ENCODE measurements at places on chromosomes 2 and 18.

GRCh38 chr18:65755616-65756015, 4.8 kb downstream of the CDH7 start:
- DNase-seq = no peak

GRCh38 chr2:54903736-54904554, 146.3 kb downstream of the RTN4 start:
- DNase-seq = peak; percentile 21

- DNase-seq = no peak
Observed at GRCh38 chr2:156999661-157000060, 257.8 kb upstream of the GALNT5 start.

GRCh38 chr18:36212301-36213171, 25.2 kb downstream of the MOCOS start:
- no peak for DNase-seq

GRCh38 chr2:236988690-236989624, 96.7 kb upstream of the COPS8 start:
- no peak for DNase-seq

DNA sequence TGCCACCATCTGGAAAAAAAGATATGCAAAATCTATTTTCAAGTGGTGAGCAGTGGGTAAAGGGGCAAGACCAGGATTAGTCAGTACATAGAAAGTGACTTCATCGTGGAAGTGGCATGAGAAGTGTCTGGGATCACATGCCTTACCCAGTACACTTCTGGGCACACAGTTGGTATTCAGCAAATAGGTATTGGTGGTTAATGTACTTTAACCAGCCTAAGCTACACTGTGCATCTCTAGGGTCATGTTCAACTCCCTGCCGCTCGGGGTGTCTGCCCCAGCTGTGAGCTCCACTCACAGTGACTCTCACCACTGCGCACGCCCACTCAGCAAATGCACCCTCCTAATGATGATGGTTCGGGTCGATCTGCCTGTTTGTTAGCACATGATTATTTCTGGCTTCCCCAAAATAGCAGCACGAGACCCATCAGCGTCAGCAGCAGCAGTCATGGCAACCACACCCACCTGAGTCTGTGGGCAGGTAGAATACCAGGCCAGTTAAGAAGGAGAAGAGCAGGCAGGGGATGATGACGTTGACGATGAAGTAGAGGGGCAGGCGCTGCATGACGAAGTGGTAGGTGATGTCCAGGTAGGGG, 11.1 kb downstream of the CHRNA1 start:
- DNase-seq = no peak

DNA sequence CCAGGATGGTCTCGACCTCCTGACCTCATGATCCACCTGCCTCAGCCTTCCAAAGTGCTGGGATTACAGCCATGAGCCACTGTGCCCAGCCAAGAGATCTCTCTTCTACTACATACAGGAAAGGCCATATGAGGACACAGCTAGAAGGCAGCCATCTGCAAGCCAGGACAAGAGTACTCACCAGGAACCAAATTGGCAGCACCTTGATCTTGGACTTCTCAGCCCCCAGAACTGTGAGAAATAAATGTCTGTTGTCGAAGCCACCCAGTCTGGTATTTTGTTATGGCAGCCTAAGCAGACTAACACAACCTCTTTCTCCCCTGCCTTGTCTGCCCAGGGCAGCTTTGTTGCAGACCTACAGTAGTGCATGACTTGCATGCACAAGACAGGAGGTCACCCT, 211.3 kb upstream of the HAAO start:
- DNase-seq = no peak

GRCh38 chr18:29436459-29436858, 1259.5 kb upstream of the CDH2 start:
- DNase-seq = no peak

DNA sequence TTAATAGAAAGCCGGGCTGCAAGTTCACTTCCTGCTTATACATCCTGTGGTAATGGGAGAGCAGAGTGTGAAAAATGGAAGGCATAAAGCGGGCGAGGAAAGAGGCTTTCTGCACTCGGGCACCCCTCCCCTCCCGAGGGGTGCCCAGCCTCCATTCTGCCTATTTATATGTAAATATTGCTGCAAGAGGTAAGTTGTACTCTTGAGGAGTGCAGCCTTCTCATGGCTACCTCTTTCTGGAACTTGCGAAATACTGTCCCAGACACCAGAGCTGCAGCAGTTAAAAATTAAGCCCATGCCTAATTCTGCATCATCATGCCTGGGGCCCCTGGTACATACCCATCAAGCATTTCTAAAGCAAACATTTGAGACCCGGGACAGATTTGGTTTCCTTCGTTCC, 156.0 kb downstream of the GBX2 start:
- no peak for DNase-seq

DNA sequence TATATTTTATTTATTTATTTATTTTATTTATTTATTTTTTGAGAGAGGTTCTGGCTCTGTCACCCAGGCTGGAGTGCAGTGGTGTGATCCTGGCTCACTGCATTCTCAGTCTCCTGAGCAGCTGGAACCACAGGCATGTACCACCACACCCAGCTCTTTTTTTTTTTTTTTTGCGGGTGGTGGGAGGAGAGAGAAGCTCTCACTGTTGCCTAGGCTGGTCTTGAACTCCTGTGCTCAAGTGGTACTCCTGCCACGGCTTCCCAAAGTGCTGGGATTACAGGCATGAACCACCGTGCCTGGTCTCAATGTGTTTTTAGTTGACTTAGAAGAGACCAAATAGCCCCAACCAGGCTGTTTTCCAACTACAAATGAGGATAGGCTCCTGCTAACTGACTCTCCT, 80.7 kb downstream of the PDCL3 start:
- DNase-seq = no peak

DNA sequence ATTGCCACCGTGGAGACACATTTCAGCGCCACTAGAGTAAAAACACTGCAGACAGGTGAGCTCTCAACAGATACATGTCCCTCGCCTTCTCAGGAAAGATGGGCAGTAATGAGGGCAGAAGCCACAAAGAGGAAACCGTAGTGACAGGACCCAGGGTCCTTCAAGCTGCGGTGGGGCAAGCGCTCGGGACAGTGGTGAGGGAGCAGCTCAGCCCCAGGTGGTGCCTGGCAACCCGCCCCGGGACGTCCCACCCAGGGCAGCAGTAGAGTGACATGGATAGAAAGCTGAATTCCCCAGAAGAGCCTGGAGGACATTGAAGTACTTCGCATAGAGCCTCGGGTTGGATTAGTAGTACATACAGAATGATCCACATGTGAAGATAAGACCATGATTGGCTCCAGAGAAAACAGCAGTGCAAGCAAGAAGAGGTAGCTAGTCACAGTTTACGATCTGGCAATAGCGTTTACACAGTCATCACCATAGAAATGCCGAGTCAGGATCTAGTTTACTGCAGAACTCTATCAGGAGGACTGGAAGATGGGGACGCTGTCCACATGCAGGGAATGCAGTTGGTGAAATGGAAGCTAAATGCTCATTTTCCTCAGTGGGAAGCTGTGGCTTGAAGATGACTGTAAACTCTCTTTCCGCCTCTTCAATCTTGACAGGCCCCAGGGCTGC, 37.4 kb upstream of the ALPP start:
- DNase-seq = no peak

- DNase-seq = no peak
Observed at GRCh38 chr2:121583555-121583954, 52.9 kb downstream of the RNU4ATAC start.

DNA sequence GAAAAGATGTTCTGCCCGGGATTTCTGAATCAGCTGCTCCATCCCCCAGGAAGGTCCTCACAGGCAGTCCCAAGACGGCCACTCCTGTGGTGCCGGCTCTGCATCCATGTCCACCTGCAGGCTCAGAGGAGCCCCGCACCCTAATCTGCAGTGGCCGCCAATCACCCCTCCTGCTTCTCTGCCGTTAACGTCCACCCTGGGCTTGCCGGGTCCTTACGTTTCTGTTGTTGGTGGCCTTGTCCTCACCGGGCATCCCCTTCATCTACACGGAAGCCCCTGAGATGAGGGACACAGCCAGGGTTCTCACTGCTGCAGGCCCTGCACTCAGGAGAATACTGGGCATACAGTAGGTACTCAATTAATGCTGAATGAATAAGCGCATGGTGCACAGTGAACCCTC, 131.5 kb upstream of the SNTG2 start:
- DNase-seq = no peak

DNA sequence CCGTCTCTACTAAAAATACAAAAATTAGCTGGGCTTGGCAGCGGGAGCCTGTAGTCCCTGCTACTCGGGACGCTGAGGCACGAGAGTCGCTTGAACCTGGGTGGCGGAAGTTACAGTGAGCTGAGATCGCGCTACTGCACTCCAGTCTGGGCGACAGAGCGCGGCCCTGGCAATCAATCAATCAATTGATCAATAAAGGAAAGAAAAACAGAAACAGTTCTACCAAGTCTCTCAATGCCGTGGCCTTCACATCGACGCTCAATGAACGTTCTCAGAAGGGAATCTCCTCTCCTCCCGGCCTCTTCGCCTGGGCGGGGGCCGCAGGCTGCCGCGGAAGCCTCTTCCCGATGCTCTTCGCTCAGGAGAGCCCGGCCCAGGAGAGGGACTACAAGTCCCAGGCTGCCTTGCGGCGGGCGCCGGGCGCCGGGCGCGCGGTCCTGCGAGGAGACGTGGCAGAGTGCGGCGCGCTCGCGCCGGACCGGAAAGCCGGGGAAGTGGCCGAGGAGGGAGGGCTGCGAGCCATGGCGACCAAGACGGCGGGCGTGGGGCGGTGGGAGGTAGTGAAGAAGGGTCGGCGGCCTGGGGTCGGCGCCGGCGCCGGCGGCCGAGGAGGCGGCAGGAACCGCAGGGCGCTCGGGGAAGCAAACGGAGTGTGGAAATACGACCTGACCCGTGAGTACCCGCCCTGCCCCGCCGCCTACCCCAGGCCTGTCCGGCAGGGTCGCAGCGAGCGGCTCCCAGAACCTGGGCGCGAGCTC, at the start of gene TMEM214:
Gene TMEM214, plus strand, starts transcription at position 471 of the 758 bp plus-strand sequence. Its CDS starts 51 bp downstream, at position 522.
- peak; percentile 58 for DNase-seq

GRCh38 chr2:191571163-191571769, 106.7 kb upstream of the NABP1 start:
- no peak for DNase-seq

GRCh38 chr2:42368817-42369531, 8.0 kb upstream of the COX7A2L start:
- DNase-seq = no peak

GRCh38 chr2:37211212-37211611, 14.9 kb downstream of the CEBPZOS start:
- no peak for DNase-seq

DNA sequence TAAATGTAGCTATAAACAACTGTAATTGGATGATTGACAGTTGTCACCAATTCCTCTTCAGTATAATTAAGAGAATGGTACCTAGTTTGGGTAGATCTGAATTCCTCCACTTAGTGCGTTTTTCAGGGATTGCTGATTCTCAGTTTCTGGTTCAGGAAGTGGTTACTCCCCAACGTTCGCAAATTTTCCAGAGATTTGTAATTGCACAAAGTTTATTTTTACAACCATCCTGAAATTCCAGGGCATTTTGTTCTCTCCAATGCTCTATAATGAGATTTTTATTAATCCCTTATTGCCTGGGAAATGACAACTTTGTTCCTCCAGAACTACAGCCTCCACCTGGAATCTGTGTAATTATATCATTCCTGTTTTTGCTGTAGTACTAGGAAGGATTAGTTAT, 710.6 kb upstream of the ZEB2 start:
- DNase-seq = no peak

DNA sequence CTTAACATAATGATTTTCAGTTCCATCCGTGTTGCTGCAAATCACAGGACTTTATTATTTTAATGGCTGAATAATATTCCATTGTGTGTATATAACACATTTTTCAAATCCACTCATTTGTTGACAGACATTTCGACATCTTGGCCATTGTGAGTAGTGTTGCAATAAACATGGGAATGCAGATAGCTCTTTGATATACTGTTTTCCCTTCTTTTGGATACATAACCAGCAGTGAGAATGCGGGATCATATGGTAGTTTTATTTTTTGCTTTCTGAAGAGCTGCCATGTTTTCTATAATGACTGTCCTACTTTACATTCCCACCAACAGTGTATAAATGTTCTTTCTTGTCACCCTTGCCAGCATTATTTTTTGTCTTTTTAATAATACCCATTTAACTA, 420.3 kb upstream of the CHAC2 start:
- DNase-seq = no peak

- DNase-seq = no peak
Observed at GRCh38 chr2:99636144-99637034, 146.6 kb upstream of the REV1 start.

GRCh38 chr2:191538334-191538903, 139.5 kb upstream of the NABP1 start:
- no peak for DNase-seq

- DNase-seq = no peak
Observed at GRCh38 chr2:238894226-238894949, 46.5 kb downstream of the TWIST2 start.

DNA sequence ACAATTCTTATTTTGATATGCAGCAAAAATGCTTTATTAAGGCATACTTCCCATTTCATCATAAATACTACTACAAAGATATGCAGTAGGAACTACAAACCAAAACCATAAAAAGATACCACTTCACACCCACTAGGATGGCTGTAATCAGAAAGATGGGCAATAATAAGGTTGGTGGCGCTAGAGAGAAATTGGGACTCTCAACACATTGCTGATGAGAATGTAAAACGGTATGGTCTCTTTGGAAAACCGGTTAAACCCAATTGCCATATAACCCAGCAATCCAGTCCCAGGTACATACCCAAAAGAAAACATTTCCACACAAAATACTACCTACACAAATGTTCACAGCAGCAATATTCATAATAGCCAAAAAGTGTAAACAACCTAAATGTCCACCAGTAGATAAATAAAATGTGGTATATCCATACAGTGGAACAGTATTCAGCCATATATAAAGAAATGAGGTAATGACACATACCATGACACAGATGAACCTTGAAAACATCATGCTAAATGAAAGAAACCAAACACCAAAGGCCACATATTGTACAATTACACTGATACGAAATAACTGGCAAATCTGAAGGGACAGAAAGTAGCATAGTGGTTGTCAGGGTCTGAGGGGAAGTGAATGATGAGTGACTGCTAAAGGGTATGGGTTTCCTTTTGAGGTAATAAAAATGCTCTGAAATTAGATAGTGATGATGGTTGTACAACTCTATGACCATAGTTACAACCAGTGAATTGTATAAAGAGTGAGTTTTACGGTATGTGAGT, 12.7 kb downstream of the SP3 start:
- no peak for DNase-seq

DNA sequence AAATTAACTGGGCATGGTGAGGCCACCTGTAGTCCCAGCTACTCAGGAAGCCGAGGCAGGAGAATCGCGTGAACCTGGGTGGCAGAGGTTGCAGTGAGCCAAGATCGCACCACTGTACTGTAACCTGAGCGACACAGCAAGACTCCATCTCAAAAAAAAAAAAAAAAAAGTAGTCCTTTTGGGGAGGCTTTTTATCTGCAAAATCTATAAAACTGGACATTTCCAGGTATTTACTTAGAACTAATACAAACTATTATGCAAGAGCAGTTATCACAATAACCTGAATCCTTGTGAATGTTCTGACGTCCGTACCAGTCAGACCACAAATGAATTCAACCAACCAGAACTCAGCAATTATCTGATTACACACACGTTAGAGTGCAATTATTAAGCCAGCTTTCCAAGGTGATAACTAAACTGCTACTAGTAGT, 8.8 kb upstream of the RAPH1 start:
- DNase-seq = no peak

- DNase-seq = no peak
Observed at GRCh38 chr2:60853531-60853930, 27.8 kb upstream of the REL start.

GRCh38 chr2:8009010-8009597, 672.8 kb upstream of the ID2 start:
- no peak for DNase-seq

All from stimulated activated CD4-positive, alpha-beta T cell treated with anti-CD3 and anti-CD28 coated beads, TNF-alpha, amount 100 ng/mL, for 1 hour (primary cell).